ENCODE measurements at places on chromosomes 3 and 15.

DNA sequence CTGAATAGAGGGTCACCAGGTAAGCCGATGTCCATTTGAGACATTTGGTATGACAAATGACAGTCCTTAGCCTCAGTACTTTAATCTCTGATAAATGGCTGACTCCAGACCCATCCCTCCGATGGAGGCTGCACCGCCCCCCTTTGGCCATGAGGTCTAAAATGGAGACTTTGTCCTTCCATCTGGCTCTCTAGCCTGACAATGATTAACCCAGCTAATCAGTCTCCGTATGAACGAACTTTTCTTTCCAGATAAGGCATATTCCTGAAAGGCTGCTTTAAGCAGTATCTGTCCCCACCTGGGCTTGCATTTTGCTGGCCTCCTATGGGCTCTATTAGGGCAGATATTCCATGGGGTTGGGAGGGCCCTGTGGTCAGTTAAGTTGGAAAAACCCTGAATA is 10.8 kb upstream of the MYZAP start:
- no peak for DNase-seq

DNA sequence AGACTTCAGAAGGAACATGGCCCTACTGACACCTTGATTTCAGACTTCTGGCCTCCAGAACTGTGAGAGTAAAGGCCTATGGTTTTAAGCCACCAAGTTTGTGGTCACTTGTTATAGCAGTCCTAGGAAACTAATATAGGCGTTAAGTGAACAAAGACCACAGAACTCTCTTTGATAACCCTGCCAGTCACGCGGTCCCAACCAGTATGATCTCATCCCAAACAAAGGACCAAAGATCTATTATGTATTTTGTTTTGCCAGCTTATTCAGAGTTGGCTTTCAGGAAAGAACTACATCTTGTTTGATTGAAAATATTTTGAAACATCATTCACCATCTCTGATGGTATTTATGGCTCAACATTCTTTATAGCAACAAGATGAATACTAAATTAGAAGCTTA is 294.4 kb upstream of the SLCO3A1 start:
- DNase-seq, result no peak

- no peak for DNase-seq
Observed at GRCh38 chr3:117958027-117958426, 1076.6 kb downstream of the IGSF11 start.

- DNase-seq, result no peak
Observed at GRCh38 chr3:153145454-153145853, 16.6 kb upstream of the RAP2B start.

DNA sequence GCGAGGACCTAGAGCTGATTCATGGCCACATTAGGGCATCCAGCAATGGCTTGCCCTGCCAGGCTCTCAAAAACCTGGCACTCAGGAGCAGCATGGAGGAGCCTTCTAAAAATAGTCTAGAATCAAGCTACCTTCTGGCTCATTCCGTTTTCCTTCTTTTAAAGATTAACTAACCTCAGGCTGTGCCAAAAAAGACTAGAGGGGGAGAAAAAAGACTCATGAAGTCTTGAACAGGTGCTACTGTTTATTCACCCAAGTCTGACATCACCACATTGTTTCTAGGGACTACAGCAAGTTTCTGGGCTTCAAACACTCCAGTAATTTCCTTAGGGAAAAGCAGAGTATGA is 125.8 kb downstream of the TNIK start:
- no peak for DNase-seq

DNA sequence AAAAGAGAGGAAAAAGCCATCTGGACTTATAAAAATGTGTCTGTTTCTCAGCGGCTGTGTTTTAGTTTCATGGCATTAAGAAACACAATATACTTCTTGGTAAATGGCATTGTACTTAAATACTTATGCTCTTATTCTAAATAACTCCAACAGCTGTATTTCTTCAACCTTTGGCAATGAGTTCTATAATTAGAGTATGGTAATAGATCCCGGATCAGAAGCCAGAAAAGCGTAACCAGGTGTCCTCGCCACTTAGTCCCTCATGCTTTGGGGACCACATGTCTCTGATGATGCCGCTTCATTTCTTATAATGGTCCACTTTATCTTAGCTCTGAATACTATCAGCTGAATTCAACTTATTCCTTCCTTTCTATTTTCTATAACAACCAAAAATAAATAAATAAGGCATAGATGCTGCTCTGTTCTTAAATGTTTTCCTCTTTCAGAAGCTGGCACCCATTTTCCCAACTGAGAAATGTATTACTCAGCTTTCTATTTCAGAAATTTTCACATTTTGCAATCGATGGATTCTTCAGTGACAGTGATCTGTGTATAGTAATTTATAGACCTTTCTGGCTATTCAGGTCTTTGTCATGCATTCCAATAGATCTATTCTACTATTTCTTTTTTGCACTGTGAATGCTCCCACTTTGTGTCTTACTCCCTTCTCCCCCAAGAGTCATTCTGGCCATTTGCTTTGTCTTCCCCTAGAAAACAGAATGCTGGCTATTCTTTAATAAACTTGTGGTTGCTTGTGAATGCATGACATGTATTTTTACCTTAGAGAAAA is 87.6 kb upstream of the KBTBD8 start:
- no peak for DNase-seq

- no peak for DNase-seq
Observed at GRCh38 chr3:159922861-159923312, 65.7 kb upstream of the IL12A start.

DNA sequence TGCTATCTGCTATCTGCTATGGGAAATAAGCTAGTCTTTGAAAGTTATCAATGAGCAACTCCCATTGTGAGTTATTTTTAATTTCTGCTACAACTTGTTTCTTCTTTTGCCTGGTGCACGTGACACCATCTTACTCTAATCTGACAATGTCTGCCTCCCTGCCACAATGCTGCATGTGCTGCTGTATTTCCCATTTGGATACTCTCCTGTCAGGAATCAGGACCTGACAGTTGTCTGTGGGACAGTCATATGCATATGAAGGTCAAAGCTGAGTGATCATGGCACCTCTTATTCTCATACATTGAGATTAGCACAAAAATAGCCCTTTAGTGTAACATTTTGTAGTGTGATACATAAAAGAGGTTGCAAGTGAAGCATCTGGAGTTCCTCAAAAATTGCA is 45.8 kb downstream of the HMG20A start:
- DNase-seq, result no peak

DNA sequence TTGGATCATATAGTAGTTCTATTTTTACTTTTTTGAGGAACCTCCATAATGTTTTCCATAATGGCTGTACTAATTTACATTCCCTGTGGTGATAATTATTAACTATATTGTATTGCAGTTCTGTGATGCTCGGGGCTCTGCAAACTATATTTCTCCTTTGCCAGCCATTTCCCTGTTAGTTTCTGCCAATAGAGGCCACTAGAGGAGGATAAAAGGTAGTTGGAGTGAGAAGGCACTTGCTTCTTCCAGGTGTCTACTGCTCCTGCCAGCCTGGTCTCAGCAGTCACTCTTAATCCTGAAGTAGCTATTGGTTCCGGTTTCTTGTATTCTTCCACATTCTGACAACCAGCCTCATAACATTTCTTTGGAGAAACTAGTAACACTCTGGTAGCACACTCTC is 233.9 kb upstream of the GBE1 start:
- DNase-seq, result no peak

DNA sequence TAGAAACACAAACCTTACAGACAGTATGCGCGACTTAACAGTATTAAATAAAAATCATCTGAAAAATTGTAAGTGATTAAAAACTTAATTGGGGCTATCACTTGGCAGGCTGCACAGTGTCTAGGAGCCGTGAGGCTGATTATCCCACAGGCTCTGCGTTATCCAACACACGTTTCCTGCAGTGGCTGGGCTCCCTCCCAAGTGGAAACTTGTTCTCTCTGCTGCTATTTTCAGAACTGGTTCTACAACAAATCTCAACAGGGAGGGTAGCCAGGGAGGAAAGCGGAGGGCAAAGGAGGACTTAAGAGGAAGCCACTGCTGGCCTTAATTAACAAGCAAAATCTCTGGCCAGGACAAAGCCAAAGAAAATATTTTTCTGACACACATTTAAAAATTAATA is 555.2 kb downstream of the MAGI1 start:
- DNase-seq, result no peak

- DNase-seq, result no peak
Observed at GRCh38 chr15:25608926-25609325, 170.1 kb upstream of the UBE3A start.

GRCh38 chr15:44250566-44251205 is 37.8 kb upstream of the GOLM2 start:
- no peak for DNase-seq

GRCh38 chr15:60941448-60941847 is 287.7 kb downstream of the RORA start:
- no peak for DNase-seq

GRCh38 chr3:71025010-71025409 is 558.5 kb downstream of the FOXP1 start:
- no peak for DNase-seq

DNA sequence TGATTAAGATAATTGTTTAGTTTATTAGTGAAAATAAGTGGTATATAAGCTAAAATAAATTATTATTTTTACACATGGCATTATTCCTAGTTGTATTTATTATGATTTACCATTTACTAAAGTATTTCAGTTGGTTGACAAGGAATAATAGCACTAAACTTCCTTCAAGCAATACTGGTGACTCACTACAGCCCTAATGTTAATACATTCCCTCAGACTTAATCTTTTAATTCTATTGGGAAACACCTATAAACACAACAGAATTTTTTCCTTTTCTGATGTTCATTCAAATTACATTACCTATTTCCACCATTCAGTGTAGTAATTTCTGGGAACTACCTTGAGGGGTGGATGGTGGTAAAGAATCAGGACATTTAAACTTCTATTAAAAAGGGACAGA is 264.0 kb downstream of the TIGIT start:
- DNase-seq, result no peak

GRCh38 chr15:65862682-65863081 is 6.6 kb upstream of the RAB11A start:
- peak; percentile 60 for DNase-seq

- peak; percentile 44 for DNase-seq
Observed at GRCh38 chr15:68031404-68031803, 22.7 kb upstream of the PIAS1 start.

GRCh38 chr3:150117076-150117475 is 146.4 kb upstream of the PFN2 start:
- no peak for DNase-seq

GRCh38 chr3:121232309-121233225 is 313.2 kb downstream of the POLQ start:
- no peak for DNase-seq

- DNase-seq, result no peak
Observed at GRCh38 chr3:184761075-184761841, 49.4 kb upstream of the MAGEF1 start.

GRCh38 chr3:71430941-71431552 is 152.5 kb downstream of the FOXP1 start:
- no peak for DNase-seq

DNA sequence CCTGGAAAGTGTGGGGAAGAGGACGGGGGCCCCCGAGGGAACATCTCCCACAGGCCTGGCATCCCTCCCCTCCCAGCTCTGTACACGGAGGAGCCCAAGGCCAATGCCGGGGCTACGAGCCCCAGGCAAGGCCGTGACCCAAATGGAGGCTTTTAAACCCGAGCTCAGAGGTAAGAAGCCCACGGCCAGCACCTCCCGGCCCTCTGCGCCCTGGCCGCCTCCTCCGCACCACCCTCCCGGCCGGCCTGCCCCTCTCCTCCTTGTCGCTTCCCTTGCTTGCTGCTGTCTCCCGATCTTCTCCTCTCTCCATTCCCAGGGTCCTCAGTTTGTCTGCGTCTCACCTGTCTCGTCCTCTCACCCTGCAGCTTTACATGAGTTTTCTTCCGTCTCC is 1.3 kb downstream of the MUC4 start:
- no peak for DNase-seq

- no peak for DNase-seq
Observed at GRCh38 chr3:15287565-15288330, 44.6 kb downstream of the SH3BP5 start.

- DNase-seq, result no peak
Observed at GRCh38 chr3:155244216-155244615, 49.3 kb downstream of the STRIT1 start.

- DNase-seq, result no peak
Observed at GRCh38 chr3:136731274-136731884, 20.8 kb downstream of the STAG1 start.

GRCh38 chr15:33788906-33789540 is 179.3 kb upstream of the CHRM5 start:
- DNase-seq, result no peak

DNA sequence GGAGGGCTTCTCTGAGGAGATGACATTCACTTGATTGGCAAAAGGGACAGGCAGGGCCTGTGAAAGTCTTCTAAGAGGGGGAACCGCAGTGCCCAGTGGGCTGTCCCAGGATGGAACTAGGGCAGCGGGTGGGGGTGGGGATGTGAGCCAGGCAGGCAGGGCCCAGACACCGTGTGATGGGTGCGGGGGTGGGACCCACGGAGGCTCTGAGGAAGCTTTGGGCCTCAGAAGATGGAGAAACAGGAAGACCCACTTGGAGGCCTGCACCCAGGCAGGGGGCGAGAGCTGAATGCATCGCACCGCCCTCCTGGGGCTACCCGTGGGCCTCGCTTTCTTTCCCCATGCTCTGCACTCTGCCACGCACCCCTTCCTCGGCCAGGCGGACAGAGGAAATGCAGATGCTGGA is 32.9 kb upstream of the ACAD9 start:
- DNase-seq, result peak; percentile 45

DNA sequence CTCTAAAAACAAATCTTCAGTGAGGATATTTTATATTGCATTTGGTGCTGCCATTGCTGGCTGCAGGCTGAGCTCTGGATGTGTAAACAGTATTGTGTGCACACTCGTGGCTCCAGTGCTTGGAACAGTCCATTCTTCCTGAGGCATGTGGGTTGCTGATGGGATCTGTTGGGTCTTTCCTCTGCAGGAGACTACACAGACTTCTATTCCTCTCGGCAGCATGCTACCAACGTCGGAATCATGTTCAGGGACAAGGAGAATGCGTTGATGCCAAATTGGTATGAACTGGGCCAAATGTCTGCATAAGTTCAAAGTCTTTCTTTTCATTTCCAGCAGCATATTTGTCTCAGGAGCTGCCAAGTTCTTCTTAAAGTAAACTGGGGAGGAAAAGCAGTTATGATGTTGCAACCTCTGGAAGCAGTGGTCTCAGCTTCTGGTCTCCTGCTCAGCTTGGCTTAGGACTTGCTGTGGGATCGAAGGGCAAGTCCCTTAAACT is 9.3 kb downstream of the FAH start:
- peak; percentile 16 for DNase-seq

GRCh38 chr3:141816958-141817357 is 53.8 kb downstream of the GRK7 start:
- DNase-seq, result no peak

GRCh38 chr15:92797168-92798052 is 102.7 kb upstream of the CHD2 start:
- DNase-seq, result peak; percentile 80

All from AML-193 (cell line).